Activated naive CD8-positive, alpha-beta T cell treated with anti-CD3 and anti-CD28 coated beads, Interleukin-2, amount 10 ng/mL, durations not matched to agents 7 days and 5 days (primary cell): ENCODE measurements at places on chromosomes 16 and 17. TPM values are rescaled to one million over a fixed set of nuclear protein-coding genes. Genes with fewer than 3 reads are reported as not detected.

DNA sequence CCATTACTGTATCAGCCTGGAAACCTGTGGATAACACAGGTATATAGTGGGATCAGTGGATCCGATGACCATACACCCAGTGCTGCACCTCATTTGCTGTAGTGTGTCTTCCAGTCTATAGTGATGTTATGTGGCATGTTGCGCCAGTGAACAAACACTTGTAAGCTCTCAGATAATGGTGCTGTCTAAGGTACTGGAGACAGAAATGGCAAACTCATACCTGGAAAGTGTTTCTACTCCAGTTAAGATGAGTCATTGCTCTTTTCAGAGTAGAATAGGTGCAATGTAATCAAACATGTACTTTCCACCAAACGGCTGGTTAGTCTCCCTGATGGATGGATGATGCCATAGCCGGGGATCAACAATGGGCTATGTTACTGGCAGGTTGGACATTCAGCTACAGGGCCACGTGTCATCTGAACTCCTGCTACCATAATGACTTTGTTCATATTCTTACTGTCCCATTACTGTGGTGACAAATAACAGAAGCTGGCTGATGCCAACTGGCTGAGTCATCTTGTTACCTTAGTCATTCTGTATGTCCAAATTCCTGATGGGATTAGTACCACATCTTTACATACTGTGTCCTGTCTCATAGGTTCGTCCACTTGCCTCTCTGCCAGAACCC is 6.3 kb downstream of the CCL11 start:
- no peak for DNase-seq
- H3K4me3 ChIP-seq, result no peak overlapping the region
- peaks cover 2% of the 10 kb centered on the region for H3K27me3 ChIP-seq
- no peak overlapping the region for H3K27ac ChIP-seq

DNA sequence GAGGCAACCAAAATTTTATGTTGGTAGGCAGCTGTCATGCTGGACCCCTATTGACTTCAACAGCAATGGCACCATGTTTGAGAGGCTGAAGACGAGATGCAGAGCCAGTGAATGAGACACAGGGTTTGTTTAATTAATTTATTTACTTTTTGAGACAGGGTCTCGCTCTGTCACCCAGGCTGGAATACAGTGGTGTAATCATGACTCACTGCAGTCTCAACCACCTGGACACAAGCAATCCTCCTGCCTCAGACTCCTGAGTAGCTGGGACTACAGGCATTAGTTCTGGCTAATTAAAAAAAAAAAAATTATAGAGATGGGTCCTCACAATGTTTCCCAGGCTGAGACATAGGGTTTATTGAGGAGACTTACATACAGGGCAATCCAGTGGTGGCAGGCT is 36.2 kb upstream of the PPM1D start:
- no peak overlapping the region for H3K27ac ChIP-seq
- no peak for DNase-seq
- peaks cover 4% of the 10 kb centered on the region for H3K27me3 ChIP-seq
- H3K36me3 ChIP-seq, result no peaks in the 10 kb centered on the region
- H3K4me1 ChIP-seq, result no peaks in the 10 kb centered on the region

- no peaks in the 10 kb centered on the region for H3K36me3 ChIP-seq
- peaks cover 2% of the 10 kb centered on the region for H3K4me1 ChIP-seq
Observed at GRCh38 chr16:54430491-54431030, 144.0 kb upstream of the IRX3 start.

- no peaks in the 10 kb centered on the region for H3K27me3 ChIP-seq
- peak; percentile 43 for DNase-seq
- peaks cover 30% of the 10 kb centered on the region for H3K36me3 ChIP-seq
- H3K4me3 ChIP-seq, result peak overlapping the region; percentile 59
- H3K27ac ChIP-seq, result peak overlapping the region; percentile 66
- H3K4me1 ChIP-seq, result peaks cover 32% of the 10 kb centered on the region
Observed at GRCh38 chr16:87762071-87762571, 3.7 kb downstream of the KLHDC4 start.

DNA sequence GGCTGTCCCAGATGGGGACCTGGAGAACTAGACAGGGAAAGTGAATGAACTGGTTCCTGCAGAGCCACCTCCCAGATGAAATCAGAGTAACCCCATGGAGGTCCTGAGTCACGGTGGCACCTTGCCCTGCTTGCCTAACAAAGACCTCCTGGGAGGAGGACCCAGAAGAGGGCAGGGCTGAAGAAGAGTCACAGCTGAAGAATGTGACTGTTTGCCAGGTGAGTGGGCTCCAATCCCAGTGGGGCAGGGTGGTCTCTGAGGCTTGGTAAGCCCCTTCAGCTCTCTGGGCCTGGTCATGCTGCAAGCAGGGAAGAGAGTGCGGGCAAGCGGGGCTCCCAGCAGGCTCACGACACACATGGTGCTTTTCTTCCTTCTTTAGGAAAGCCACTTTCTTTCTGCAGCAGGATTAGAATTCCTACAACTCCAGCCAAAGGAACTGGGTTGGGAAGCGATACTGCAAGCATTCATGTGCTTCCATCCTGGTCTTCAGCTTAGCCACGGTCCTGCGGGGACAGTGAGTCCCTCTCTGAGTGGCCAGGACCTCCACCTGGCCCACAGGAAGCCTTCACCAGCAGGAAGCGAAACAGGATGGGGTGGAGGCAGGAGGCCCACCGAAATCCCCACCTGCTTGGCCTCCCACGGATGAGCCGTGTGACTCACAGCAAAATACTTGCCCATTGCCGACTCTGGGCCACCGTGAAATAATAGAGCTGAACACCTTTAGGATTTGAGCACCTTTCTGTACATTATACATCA is 4.3 kb downstream of the C16orf74 start:
- peaks cover 23% of the 10 kb centered on the region for H3K27me3 ChIP-seq
- no peak for DNase-seq
- no peaks in the 10 kb centered on the region for H3K36me3 ChIP-seq
- peaks cover 10% of the 10 kb centered on the region for H3K4me1 ChIP-seq
- no peak overlapping the region for H3K4me3 ChIP-seq

Gene SULT1A2
- total RNA-seq, result 1.0 TPM

Gene ORC6
- total RNA-seq, result 28.3 TPM

DNA sequence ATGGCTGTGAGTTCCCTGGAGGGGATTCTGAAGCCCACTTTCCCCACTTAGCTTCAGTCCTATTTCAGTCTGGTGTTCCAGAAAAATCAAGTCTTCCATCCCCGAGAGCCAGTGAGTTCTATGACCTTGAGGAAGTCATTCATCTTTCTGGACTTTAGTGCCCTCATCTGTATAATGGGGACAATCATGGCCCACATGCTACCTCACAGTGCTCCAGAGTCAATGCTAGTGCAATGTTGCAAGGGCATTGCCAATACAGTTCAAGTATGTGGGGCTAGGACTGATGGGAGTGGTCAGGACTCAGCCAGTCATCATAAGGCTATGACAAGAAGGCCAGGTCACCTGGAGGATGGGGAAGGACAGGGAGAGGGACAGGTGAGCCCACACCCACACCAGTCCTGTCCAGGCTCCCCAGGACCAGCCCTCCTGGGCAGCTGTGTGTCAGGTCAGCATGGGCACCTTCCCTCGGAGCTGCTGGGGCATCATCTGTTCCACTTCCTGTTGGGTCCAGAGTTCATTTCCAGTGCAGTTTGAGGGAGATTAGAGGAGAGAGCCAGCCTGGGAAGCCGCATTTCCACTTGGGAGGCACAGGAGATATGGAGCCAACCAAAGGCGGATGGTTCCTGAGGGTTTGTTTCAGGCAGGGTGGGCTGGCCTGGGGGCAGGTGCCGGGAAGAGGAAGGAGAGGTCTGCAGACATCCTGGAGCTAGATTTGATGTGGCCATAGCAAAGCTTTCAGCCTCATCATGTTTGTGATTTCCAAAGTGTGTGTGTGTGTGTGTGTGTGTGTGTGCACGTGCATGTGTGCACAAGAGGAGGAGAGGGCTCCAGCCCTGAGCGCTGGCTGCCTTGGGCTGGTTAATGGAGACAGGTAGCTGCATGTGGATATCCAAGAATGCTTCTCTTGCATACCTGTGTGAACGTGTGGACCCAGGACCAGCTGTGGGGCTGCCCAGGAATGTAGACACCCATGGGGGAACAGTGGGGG is 3.9 kb upstream of the WNT9B start:
- peaks cover 57% of the 10 kb centered on the region for H3K27me3 ChIP-seq
- no peak overlapping the region for H3K4me3 ChIP-seq
- no peak for DNase-seq
- peaks cover 4% of the 10 kb centered on the region for H3K36me3 ChIP-seq
- H3K27ac ChIP-seq, result no peak overlapping the region
- peaks cover 5% of the 10 kb centered on the region for H3K4me1 ChIP-seq

Gene SLC22A31
- 0.25 TPM for total RNA-seq

DNA sequence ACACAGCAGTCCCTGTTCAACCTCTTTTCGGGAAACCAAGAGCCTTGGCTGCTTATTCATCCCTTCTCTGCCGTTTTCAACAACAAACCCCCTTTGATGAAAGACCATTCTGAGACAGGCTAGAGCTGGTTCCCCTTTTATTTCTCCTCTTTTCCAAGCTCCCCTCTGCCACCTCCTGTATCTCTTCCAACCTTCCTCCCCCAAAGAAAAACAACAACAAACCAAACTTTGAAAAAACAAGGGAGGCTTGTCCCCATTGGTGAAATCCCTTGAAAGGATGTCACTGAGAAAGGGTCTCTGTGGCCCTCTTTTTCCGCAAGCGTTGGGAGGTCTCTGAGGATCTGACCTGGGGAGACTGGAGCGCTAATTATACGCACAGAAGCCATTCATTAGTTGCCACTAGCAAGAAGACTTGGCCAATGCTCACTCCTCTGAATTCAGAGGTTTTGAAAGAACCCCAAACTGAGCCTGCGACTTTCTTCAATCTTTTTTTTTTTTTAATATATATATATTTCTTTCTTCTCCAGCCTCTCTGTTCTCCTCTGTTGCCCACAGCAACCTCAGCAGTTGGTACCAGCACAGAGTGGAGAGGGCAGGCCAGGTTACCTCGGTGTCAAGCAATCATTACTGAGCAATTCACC is 101.4 kb downstream of the PITPNC1 start:
- no peaks in the 10 kb centered on the region for H3K27me3 ChIP-seq
- DNase-seq, result no peak
- H3K4me1 ChIP-seq, result peaks cover 69% of the 10 kb centered on the region
- H3K36me3 ChIP-seq, result peaks cover 9% of the 10 kb centered on the region

- H3K4me1 ChIP-seq, result peaks cover 61% of the 10 kb centered on the region
- DNase-seq, result no peak
- no peak overlapping the region for H3K4me3 ChIP-seq
- no peaks in the 10 kb centered on the region for H3K27me3 ChIP-seq
- peaks cover 36% of the 10 kb centered on the region for H3K36me3 ChIP-seq
Observed at GRCh38 chr16:57008440-57008839, 19.1 kb downstream of the NLRC5 start.

Gene NPIPA3
- total RNA-seq, result 1.5 TPM

DNA sequence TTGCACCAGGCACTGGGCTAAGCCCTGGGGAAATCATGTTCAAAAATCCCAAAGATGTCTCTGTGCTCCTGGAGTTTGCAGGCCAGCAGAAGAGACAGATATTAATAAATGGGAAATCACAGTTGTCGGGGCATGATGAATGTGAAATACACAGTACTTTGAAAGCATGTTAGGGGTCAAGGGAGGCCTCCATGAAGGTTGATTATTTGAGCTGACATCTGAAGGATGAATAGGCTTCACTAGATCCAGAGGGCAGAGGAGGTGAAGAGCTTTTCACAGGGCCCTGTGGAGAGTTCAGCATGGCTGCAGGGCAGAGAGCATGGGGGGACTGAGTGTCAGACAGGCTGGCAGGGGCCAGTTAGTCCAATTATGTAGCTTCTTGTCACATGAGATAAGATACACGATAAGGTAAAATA is 2.6 kb downstream of the ANKRD40CL start:
- DNase-seq, result no peak
- H3K36me3 ChIP-seq, result no peaks in the 10 kb centered on the region
- H3K27ac ChIP-seq, result no peak overlapping the region
- peaks cover 9% of the 10 kb centered on the region for H3K4me1 ChIP-seq
- H3K27me3 ChIP-seq, result peaks cover 10% of the 10 kb centered on the region

Gene TBC1D3C
- total RNA-seq, result 5.2 TPM

Gene KRT20
- total RNA-seq, result not detected

GRCh38 chr16:80614908-80615671 is 74.3 kb downstream of the DYNLRB2 start:
- peaks cover 5% of the 10 kb centered on the region for H3K4me1 ChIP-seq
- H3K36me3 ChIP-seq, result peaks cover 9% of the 10 kb centered on the region
- DNase-seq, result no peak
- no peaks in the 10 kb centered on the region for H3K27me3 ChIP-seq

Gene TRAPPC1
- 222 TPM for total RNA-seq

- peaks cover 38% of the 10 kb centered on the region for H3K27me3 ChIP-seq
- no peak overlapping the region for H3K4me3 ChIP-seq
- H3K36me3 ChIP-seq, result no peaks in the 10 kb centered on the region
- no peaks in the 10 kb centered on the region for H3K4me1 ChIP-seq
Observed at GRCh38 chr17:32958418-32958817, 30.5 kb downstream of the TMEM98 start.

Gene PPP1R1B
- not detected for total RNA-seq

Gene NOTUM
- total RNA-seq, result 0.25 TPM

Gene AXIN1
- 30.9 TPM for total RNA-seq

DNA sequence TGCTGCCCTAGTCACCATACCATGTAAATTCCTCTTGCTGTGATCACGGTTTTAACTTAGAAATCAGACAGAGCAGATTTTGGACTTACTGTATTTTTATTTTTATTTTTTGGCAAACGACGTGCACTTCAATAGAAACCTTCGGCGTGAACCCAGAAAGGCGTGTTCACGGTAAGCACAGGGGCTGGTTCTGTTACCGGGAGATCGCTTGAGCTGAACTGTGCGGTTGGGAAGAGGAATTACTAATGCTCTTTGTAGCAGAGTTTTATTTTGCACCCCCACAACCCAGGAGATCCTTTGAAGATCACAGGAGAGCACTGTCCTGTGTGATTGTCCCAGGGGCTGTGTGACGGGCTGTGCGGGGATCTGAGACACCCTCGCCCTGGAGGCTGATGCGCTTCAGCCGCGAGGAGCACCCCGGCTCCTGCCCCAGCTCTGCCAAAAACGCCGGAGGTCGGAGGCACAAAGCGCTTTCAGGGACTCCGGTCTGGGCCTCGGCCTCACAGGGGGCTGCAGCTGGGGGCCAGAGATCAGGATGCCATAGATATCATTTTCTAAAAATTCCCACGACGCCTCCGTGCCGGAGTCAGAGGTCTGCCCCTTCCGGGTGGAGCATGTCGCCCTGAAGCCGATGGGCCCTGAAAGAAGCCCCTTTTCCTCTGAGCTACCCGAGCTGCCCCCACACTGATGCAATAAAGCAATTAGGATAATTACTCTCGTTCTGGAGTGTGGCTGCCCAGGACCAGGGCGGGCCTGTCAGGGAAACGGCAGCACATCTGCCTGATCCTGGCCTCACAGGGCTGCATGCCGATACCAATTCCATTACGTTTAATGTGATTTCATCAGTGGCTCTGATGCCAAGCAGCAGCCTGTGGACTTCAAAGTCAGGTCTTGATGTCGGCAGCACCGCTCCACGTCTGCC is 71.8 kb downstream of the LMF1 start:
- H3K4me3 ChIP-seq, result no peak overlapping the region
- no peak overlapping the region for H3K27ac ChIP-seq
- H3K36me3 ChIP-seq, result no peaks in the 10 kb centered on the region
- DNase-seq, result no peak
- no peaks in the 10 kb centered on the region for H3K4me1 ChIP-seq
